ENCODE measurements at places on chromosomes 7 and 10. TPM values are rescaled to one million over a fixed set of nuclear protein-coding genes. Genes with fewer than 3 reads are reported as not detected.

TMEM213 gene
- 0.15 TPM for polyA plus RNA-seq

GRID1 gene
- polyA plus RNA-seq, result 4.6 TPM

WAPL gene
- 28.4 TPM for polyA plus RNA-seq

CPA4 gene
- 1.4 TPM for polyA plus RNA-seq

RASA4 gene
- 61.1 TPM for polyA plus RNA-seq

TRIM50 gene
- polyA plus RNA-seq, result 0.18 TPM

KEL gene
- polyA plus RNA-seq, result 1.2 TPM

DRGX gene
- polyA plus RNA-seq, result not detected

TMEM236 gene
- polyA plus RNA-seq, result 0.54 TPM

BAMBI gene
- 5.0 TPM for polyA plus RNA-seq
